ENCODE measurements at places on chromosomes 1 and 21.
A peak's percentile ranks its signal among the peaks of the same experiment; 100 is the strongest.

GRCh38 chr1:107575226-107575625, 389.8 kb downstream of the VAV3 start:
- DNase-seq, result no peak

GRCh38 chr1:230737622-230738262, 9.4 kb upstream of the CAPN9 start:
- DNase-seq, result no peak

DNA sequence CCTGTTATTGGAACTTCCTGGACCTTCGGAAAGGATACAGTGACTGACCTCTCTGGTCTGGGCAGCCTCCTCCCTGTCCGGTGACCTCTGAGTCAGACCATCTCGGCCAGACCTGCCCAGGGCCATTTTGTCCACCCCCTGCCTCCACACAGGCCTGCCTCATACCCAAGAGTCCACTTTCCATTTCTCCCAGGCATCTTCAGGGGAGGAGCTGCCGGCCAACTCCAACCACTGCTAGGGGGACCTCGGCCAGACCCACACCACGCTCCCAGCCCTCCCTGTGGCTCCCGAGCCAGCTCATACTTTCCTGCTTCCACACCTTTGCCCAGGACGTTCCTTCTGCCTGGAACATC, 29.5 kb upstream of the RUNX3 start:
- no peak for DNase-seq

- DNase-seq, result no peak
Measured at GRCh38 chr1:12046749-12047119, 16.4 kb upstream of the TNFRSF8 start.

- DNase-seq, result no peak
Measured at GRCh38 chr1:94980582-94981574, 54.0 kb upstream of the CNN3 start.

DNA sequence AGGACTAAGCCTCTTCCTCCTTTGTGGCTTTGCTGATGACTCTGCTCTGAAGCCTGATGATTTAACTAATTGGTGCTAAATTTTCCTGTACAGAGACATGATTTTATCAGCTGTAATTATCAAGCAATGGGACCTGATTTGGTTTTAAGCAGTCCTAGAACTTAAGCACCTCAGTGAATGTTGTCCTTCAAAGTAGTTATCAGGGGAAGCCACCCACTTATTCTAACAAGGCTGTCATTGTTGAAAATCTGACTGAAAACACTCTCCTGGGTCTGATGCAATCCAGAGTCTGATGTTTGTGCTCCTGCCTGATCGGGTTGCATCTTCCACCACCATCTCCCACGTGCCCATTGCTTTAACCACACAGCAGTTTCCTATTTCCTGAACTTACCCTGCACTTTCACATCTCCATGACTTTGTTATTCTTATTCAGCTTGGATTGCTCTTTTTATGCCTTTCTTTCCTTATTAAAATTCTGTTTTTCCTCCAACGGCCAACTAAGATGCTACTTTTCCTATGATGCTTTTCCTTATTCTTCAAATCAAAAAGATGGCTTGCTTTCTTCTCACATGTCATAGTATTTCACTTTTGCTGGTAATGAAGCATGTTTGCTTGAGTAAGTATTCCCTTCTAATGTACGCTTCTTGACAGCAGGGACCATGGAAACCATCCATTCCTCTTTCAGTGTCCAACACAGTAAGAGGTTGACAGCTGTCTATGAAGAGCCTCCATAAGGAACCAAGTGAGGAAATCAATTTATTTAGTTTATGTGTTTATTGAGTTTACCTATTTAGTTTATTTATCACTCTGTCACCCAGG, 55.0 kb downstream of the S1PR1 start:
- DNase-seq, result peak; percentile 79

DNA sequence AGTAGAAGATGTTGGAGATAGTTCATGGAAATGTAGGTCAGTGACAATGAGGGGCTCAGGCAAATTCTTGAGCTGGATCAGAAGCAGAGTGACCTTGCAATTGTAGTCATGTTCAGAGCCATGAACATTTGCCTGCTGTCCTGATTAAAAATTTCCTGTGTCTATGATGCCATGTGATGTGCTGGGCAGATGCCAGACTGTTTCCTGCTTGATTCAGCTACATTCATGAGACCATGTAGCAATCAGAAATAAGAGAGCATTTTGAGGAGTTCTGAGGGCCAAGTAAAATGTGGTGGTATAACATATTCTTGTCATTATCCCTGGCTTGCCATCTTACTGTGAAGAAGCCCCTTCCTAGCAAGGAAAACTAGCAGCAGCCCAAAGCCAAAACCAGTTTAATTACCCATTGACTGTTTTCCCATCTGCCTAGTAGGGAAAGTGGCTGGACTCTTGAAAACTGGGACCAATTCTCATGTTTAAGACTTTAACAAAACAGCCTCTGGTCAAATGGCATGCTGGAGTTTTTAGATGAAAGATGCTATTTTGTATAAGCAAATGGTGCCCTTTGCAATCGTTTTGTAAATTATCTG, 118.3 kb downstream of the NOS1AP start:
- DNase-seq, result no peak

GRCh38 chr1:195766709-195767108, 841.5 kb downstream of the KCNT2 start:
- DNase-seq, result no peak

DNA sequence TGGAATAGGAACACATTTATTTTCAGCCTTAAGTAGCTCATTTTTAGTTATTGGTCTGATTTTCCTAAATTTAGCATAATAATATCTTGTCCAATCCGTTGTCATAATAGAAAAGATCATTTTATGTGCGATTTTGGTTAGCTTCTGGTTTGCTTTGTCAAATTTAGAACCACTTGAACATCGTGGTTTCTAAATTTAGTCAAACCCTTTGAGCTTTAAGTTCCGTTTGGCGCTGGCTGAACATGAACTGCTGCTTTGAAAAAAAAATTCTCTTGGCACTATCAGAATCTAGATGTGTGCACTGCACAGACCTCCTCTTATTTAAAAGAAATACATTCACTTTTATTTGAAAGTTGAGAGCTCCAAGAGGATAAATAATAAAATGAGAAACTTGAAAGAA, 370.6 kb downstream of the PTPRC start:
- DNase-seq, result peak; percentile 22

GRCh38 chr1:215453440-215453839, 113.7 kb upstream of the KCTD3 start:
- no peak for DNase-seq

Measured in T-helper 2 cell treated with Interferon-gamma antibody and Interleukin-4, amounts not matched to agents 5 μg/mL and 100 μg/mL, for 36 hours (primary cell).